ENCODE measurements at places on chromosomes 2 and 18. TPM values are rescaled to one million over a fixed set of nuclear protein-coding genes. Genes with fewer than 3 reads are reported as not detected.

The FAP gene
- total RNA-seq: 5.4 TPM

The TRABD2A gene
- 6.5 TPM for total RNA-seq

The LHCGR gene
- total RNA-seq: not detected

DNA sequence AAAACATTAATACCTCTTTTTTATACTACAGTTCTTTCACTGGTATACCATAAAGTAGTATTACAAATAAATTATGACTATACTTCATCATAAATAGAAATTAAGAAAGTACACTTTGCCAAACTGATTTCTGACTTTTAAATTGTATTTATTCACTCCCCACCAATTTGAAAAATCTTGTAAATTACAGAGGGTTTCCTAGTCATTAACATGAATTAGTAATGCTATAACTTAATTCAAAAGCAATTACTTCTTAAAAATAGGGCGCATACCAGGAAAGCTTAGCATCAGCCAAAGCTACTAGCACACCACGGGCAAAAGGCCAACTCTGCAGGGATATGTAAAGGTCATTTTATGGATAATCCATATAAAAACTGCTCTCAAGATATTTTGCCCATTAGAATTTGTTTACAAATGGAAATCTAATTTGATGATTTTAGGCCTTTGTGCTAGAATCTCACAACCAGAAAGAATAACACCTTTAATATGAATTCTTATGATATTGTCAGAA is 142.3 kb downstream of the PIGN start:
- H3K4me1 ChIP-seq: no peaks in the 10 kb centered on the region
- no peak overlapping the region for H3K27ac ChIP-seq
- peaks cover 4% of the 10 kb centered on the region for H3K36me3 ChIP-seq
- no peak for DNase-seq
- no peak overlapping the region for H3K4me3 ChIP-seq
- no peaks in the 10 kb centered on the region for H3K27me3 ChIP-seq

DNA sequence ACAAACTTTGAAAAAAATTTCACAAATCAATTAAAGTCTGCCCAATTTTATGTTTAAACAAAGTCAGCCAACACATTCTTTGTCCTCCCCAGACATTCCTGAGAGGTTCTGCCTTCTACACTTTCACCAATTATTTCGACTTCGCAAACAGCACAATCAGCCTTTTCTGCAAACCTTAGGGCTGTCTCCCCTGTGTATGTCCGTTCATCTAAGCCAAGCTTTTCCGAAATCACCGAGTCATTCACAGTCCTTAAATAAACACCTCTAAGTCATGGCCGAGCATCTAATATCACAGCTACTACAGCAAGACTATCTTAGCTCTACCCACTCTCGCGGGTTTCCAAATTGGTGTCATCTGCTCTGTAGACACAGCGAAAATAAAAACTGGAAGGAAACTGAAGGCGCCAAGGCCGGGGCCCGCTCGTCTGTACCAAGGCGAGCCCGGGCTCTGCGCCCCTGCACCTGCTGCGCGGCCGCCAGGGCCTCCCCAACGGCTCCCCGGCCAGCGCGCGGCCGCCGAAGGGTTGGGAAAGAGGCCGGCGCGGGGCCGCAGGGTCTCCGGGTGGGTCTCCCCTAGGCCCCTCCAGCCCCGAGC is 730 bp downstream of the ODC1 start:
- peaks cover 27% of the 10 kb centered on the region for H3K36me3 ChIP-seq
- peaks cover 38% of the 10 kb centered on the region for H3K4me1 ChIP-seq
- no peak for DNase-seq

DNA sequence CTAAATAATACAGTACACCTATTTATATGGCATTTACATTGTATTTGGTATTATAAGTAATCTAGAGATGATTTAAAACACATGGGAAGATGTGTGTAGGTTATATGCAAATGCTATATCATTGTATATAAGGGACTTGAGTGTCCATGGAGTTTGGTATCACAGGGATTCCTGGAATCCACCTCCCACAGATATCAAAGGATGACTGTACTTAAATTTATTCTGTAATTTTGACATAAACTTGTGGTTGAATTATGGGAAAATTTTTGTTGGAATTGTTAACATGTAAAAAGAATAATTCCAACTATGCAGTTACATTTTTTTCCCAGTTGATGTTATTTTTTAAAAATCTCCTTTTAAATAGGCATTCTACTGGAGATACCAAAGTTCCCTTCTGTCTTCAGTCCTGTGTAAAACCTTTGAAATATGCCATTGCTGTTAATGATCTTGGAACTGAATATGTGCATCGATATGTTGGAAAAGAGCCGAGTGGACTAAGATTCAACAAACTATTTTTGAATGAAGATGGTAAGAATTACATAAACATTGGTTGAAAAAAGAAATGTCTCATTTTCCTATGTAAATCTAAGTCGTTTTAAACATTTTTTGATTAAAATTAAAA is 24.1 kb downstream of the GLS start:
- peaks cover 71% of the 10 kb centered on the region for H3K36me3 ChIP-seq
- no peak for DNase-seq
- H3K27me3 ChIP-seq: no peaks in the 10 kb centered on the region
- no peak overlapping the region for H3K4me3 ChIP-seq
- H3K4me1 ChIP-seq: no peaks in the 10 kb centered on the region
- no peak overlapping the region for H3K27ac ChIP-seq

- H3K27ac ChIP-seq: no peak within 1 kb of the TSS
- H3K36me3 ChIP-seq: no peaks in the 10 kb centered on the region
- H3K27me3 ChIP-seq: no peaks in the 10 kb centered on the region
- no peak for DNase-seq
- no peaks in the 10 kb centered on the region for H3K4me1 ChIP-seq
Measured at GRCh38 chr2:157325786-157326185, at the start of gene ERMN. Gene ERMN, minus strand, starts transcription at chr2:157325824. Its CDS starts 182 bp downstream, at chr2:157325642.

DNA sequence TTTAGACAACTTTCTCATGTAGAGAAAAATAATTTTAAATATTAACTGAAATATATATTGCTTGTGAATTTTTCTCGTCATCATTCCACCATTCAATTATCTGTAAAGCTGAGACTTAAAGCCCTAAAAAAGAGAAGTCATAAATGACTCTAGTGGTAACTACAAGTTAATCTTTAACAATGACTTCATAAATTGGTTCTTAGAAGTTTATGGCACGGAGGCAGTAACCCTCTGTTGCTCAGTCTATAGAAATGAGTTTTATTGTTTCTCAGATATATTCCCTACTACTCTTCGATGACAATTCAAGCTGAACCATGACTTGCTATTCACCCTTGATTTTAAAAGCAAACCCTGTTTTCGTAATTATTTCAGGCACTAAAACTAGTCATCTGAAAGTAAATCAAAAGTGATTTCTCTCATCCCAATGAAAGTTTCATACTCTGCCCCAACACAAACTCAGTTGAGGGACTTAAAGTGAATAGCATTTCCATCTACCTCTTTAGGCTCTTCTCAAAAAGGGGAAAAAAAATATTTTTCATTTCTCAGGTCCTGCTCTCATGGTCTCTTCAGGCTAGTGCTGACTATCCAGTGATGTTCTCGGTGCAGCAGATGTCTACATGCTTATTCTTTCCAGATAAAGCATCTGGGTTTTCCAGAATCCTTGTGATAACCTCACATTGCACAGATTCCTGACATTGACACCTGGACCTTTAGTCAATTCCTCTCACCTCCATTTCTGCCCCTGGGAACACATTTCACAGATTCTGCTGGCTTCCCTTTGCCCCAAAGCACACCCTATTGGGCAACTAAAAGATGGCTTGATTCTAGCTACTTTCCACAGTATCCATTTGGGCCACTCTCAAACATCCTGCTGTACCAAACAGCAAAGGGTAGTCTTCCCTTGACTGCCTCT is 207.8 kb upstream of the LRATD1 start:
- no peak for DNase-seq
- H3K36me3 ChIP-seq: no peaks in the 10 kb centered on the region
- no peaks in the 10 kb centered on the region for H3K4me1 ChIP-seq
- no peak overlapping the region for H3K27ac ChIP-seq
- no peak overlapping the region for H3K4me3 ChIP-seq

DNA sequence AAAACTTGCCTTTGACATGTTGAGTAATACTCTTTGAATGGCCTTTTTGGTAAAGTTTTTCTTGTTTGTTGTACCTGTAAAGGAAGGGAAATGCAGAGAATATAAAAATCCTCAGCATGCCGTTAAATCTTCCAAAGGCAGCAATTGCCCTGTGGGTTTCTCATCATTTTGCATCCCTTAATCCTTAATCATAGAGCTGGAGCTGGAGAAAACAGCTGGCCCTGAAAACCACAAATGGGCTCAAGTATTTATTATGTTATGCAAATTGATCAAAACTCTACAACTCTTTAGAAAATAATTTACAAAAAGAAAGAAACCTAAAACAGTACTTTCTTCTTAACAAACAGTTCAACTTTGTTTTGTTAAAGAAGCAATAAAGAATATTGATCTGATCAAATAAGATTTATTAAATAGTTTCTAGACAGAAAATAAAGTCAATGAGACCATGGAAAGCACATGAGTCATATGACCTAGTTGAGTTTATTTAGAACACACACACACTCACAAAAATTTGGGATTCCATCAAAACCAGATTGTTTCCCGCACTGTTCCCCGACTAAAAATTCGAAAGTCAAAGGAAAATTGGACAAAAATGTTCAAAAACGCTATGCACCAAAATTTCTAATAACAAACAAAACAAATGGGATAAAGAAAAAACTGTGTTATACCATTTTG is 309.0 kb downstream of the GULP1 start:
- no peak for DNase-seq
- no peaks in the 10 kb centered on the region for H3K36me3 ChIP-seq
- H3K27ac ChIP-seq: no peak overlapping the region
- H3K4me3 ChIP-seq: no peak overlapping the region
- no peaks in the 10 kb centered on the region for H3K27me3 ChIP-seq
- H3K4me1 ChIP-seq: peaks cover 4% of the 10 kb centered on the region

GRCh38 chr2:198351647-198352046 is 547.3 kb downstream of the PLCL1 start:
- no peak for DNase-seq
- no peak overlapping the region for H3K27ac ChIP-seq
- no peaks in the 10 kb centered on the region for H3K36me3 ChIP-seq
- H3K27me3 ChIP-seq: no peaks in the 10 kb centered on the region

All from upper lobe of right lung (tissue), 1 donor.